Epithelial cell of umbilical artery (primary cell): ENCODE measurements at places on chromosomes 3 and 15. TPM values are rescaled to one million over a fixed set of nuclear protein-coding genes. Genes with fewer than 3 reads are reported as not detected.

SPESP1 gene
- 3.0 and 4.9 TPM in 2 replicates for total RNA-seq

SRGAP3 gene
- total RNA-seq: under 0.01 TPM in 1 of 2 replicates, not detected in the other

KBTBD13 gene
- not detected in 2 replicates for total RNA-seq

ITPKA gene
- total RNA-seq: 0.46 and 0.65 TPM in 2 replicates

EPM2AIP1 gene
- 9.6 and 11.4 TPM in 2 replicates for total RNA-seq

RBPMS2 gene
- 0.15 and 0.32 TPM in 2 replicates for total RNA-seq

MORC1 gene
- not detected in 2 replicates for total RNA-seq

NDN gene
- 38.0 and 55.3 TPM in 2 replicates for total RNA-seq

NAALADL2 gene
- total RNA-seq: 1.5 and 3.2 TPM in 2 replicates

GP5 gene
- not detected in 2 replicates for total RNA-seq

C2CD4A gene
- total RNA-seq: 4.2 and 5.2 TPM in 2 replicates

ZNF774 gene
- 0.97 and 3.8 TPM in 2 replicates for total RNA-seq

CERS3 gene
- not detected in 2 replicates for total RNA-seq

CLDN18 gene
- not detected in 2 replicates for total RNA-seq

OXSM gene
- total RNA-seq: 16.6 and 17.9 TPM in 2 replicates

LRRC15 gene
- total RNA-seq: not detected in 2 replicates

MAP6D1 gene
- 1.3 and 3.0 TPM in 2 replicates for total RNA-seq

SERINC4 gene
- not detected in 2 replicates for total RNA-seq

CCDC191 gene
- 1.1 and 1.6 TPM in 2 replicates for total RNA-seq

GOLGA8R gene
- total RNA-seq: 0.97 and 1.4 TPM in 2 replicates

ARGFX gene
- not detected in 2 replicates for total RNA-seq

GOLGA8J gene
- total RNA-seq: under 0.01 TPM in 1 of 2 replicates, not detected in the other

ITGA11 gene
- total RNA-seq: under 0.01 and 0.76 TPM in 2 replicates

NR1I2 gene
- 0.15 TPM in 1 of 2 replicates, not detected in the other for total RNA-seq

MFGE8 gene
- 41.0 and 41.9 TPM in 2 replicates for total RNA-seq

ROPN1 gene
- not detected in 2 replicates for total RNA-seq

RBP2 gene
- total RNA-seq: not detected in 2 replicates

SAMMSON gene
- total RNA-seq: not detected in 2 replicates

GNAT1 gene
- not detected in 2 replicates for total RNA-seq

EHD4 gene
- total RNA-seq: 127 and 135 TPM in 2 replicates

PROS1 gene
- total RNA-seq: 4.9 and 8.1 TPM in 2 replicates

STT3B gene
- 205 and 221 TPM in 2 replicates for total RNA-seq

SLC30A4 gene
- total RNA-seq: 3.2 and 5.3 TPM in 2 replicates

TGM5 gene
- not detected in 2 replicates for total RNA-seq

AHSG gene
- not detected in 2 replicates for total RNA-seq

ZDHHC23 gene
- total RNA-seq: 0.97 and 2.1 TPM in 2 replicates
